Frontal cortex (tissue), 4 donors: ENCODE measurements at places on chromosomes 7 and 10.
A peak's percentile ranks its signal among the peaks of the same experiment; 100 is the strongest.

DNA sequence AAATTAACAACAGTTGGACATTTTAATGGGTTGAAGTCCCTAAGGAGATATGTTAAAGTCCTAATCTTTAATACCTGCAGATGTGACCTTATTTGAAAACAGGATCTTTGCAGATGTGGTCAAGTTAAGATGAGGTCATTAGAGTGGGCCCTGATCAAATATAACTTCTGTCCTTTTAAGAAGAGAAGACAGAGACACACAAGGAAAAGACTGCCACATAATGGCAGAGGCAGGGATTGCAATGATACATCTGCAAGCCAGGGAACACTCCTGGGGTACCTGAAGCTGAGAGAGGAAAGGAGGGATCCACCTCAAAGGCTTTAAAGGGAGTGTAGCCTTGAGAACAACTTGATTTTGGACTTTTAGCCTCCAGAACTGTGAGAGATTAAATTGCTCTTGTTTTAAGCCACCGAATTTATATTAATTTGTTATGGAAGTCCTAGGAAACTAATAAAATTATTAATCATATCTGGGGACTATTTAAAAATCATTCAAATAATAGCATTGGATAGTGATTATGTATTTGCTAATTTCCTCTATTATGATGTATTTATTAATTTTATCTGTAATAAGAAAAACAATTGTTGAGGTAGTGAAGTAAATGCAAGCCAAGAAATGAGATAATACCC lies 700.0 kb upstream of the PCDH15 start:
- DNase-seq: no peak

DNA sequence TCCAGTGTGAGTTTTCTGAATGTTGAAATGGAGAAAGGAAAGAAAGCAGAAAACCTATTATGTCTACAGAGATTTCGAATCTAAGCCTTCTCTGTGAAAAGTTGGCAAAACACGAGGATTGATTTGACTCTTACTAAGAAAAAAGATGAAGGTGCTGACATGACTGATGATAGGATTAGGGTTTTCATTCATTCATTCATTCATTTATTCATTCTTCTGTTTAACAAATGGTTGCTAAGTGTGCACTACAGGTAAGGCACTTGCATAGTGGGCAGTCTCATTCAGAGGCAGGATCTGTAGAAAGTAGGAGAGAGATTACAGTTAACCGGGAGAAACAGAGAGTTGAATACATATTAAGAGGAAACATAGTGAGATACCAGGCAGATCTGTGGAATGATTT lies 137.1 kb downstream of the ZNF365 start:
- no peak for DNase-seq

GRCh38 chr7:31553661-31554081 lies 39.8 kb downstream of the ITPRID1 start:
- no peak for DNase-seq

- no peak for DNase-seq
These were observed 5.6 kb downstream of the SUFU start for GRCh38 chr10:102509387-102509786.

GRCh38 chr10:98399784-98400183 lies 15.2 kb downstream of the PYROXD2 start:
- no peak for DNase-seq

- no peak for DNase-seq
These were observed 61.9 kb upstream of the WAC start for GRCh38 chr10:28470873-28471651.

GRCh38 chr7:128777156-128778123 lies 1.8 kb upstream of the OPN1SW start:
- DNase-seq: no peak

GRCh38 chr10:132740588-132740987 lies 45.4 kb downstream of the NKX6-2 start:
- no peak for DNase-seq

DNA sequence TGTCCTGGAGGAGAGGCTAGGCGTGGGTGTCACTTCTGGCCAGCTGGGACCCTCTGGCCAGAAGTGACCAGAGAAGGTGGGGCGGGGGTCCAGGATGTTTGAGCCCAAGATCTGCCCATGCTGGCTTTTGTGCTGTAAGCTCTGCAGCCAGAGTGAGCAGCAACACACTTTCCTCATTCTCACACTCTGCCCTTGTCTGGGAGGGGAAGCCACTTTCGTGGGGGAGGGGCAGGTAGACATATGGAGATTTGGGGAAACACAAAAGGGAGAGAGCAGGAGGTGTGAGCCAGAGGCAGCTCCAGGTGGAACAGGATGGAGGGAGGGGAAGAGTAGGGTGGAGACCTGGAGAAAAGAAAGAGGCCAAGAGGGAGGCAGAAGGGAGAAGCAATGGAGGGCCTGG lies 31.5 kb upstream of the ADCYAP1R1 start:
- DNase-seq: no peak

GRCh38 chr10:5045095-5045494 lies 41.4 kb upstream of the AKR1C2 start:
- DNase-seq: no peak

DNA sequence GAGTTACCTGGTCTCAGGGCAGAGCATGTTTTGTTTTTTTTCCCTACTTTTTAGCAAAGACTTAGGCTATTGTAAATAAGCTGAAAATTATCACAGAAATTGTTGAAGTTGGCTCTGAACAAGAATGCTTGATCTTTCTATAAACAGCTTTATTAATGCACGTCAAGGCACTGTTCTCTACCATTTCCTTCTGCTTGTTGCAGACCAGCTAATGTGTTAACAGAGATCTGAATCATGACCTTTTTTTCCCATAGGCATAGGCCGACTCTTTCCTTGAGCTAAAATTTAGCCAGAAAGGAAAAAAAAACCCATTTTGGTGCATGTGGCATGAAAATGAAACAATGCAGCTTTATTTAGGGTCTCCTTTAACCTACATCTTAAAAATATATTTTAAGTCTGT lies 248.5 kb downstream of the SDK1 start:
- DNase-seq: no peak

GRCh38 chr10:66809402-66809801 lies 116.4 kb upstream of the LRRTM3 start:
- DNase-seq: no peak

- DNase-seq: no peak
These were observed 76.0 kb downstream of the PCGF5 start for GRCh38 chr10:91296471-91296870.

DNA sequence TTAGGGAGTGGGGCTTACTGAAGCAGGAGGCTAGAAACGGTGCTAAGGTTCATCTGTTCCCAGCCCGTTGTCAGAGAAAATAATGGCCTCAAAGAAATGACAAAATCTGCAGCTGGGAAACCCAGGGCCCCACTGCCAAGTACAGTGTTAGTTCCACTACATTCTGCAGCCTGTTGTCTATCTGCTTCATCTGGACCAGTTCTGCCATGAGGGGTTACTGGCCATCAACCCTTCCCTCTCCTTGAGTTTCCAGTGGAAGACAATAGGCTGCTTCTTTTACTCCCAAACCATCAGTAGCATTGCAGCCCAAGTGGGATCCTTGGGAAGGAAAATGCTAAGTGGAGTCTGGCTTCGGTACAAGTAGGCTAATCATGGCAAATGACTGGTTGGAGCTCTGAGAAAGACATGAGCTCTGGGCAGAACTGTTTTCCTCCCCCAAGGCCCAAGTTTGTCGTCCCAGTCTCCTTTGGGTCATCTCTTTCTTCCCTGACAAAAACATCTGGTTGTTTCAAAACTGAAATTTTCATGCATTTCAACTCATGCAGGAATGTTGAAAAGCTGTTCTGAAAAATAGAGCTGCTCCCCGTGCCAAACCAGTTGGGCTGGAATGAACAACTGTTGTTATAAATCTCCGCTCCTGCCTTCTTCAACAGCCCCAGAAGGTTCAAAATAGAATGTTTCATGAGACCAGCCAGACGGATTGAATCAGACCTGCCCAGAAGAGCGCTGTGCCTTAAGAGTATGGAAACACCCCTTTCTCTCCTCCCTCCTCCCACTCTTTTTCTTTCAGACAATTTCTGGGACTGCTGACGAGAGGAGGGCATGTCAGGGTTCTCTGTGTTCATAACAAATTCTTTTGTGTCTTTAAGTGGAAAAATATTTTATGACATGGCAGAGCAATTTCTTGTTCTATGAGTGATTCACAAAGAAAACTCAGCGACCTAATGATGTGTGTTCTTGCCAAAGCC lies 116.6 kb downstream of the RAB18 start:
- peak; percentile 9 for DNase-seq

- no peak for DNase-seq
These were observed 25.6 kb upstream of the IL15RA start for GRCh38 chr10:6002809-6003510.

DNA sequence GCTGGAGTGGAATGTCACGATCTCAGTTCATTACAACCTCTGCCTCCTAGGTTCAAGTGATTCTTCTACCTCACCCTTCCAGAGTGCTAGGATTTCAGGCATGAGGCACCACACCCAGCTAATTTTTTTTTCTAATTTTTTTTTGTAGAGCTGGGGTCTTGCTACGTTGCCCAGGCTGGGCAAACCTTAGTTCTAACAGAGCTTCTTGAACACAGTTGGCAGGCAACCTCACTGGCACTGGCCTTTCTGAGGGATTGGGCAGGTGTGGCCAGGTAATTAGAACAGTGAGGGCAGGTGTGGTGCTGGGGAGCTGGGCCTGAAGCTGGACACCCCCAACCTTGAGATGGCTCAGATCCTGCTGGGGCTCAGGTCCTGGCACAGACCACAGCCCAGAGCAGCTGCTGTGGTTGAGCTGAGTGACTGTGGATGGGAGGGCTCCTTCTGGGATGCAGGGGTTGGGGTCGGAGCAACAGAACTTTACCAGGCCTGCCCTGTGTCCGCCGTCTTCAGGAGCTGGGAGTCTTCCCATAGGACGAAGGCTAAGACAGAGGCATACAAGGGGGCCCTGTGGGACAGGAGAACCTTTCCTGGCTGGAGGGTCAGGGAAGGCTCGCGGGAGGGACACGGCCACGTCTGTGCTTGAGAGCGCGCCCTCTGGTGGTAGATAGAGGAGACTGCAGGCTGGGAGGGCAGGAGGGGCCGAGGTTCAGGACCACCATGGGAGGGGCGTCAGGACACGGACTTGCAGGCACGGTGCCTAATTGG lies 48.2 kb downstream of the COL26A1 start:
- peak; percentile 39 for DNase-seq

- DNase-seq: no peak
These were observed 144.3 kb downstream of the TCERG1L start for GRCh38 chr10:131167036-131167860.

DNA sequence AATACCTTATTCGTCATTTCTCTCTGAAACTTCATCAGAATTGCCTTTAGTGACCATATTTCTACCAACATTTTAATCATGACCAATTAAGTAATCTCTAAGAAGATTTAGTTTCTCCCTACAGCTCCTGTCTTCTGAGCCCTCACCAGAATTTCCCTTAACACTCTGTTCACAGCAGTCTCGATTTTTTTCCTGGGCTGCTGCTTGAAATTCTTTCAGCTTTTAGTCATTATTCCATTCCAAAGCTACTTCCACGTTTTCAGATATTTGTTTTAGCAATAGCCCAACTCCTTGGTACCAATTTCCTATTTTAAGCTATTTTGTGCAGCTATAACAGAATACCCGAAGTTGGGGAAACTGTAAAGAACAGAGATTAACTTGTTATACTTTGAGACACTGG lies 192.4 kb upstream of the DKK1 start:
- DNase-seq: no peak

DNA sequence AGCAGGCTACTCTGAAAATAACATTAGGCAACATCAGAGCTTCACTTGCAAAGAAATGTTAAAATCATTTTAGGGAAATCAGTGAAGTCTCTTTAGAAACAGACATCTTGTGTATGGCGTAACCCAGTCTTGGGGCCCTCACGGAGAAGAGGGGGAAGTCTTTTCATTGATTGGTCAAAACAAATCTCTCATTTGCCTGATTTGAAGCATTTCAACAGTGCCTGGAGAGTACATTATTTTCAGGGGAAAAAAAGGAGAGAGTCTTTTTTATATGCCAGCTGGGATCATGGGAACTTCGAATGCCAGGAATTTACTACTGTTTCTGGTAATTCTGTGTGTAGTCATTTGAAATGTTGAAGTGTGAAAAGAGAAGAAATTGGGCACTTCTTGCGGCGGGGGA lies 471.4 kb downstream of the PLXDC2 start:
- no peak for DNase-seq

GRCh38 chr10:3511483-3511882 lies 273.5 kb downstream of the KLF6 start:
- DNase-seq: no peak

- DNase-seq: no peak
These were observed 10.6 kb downstream of the SLC25A16 start for GRCh38 chr10:68516766-68517165.

- no peak for DNase-seq
These were observed 30.8 kb downstream of the LSMEM1 start for GRCh38 chr7:112511451-112512202.

DNA sequence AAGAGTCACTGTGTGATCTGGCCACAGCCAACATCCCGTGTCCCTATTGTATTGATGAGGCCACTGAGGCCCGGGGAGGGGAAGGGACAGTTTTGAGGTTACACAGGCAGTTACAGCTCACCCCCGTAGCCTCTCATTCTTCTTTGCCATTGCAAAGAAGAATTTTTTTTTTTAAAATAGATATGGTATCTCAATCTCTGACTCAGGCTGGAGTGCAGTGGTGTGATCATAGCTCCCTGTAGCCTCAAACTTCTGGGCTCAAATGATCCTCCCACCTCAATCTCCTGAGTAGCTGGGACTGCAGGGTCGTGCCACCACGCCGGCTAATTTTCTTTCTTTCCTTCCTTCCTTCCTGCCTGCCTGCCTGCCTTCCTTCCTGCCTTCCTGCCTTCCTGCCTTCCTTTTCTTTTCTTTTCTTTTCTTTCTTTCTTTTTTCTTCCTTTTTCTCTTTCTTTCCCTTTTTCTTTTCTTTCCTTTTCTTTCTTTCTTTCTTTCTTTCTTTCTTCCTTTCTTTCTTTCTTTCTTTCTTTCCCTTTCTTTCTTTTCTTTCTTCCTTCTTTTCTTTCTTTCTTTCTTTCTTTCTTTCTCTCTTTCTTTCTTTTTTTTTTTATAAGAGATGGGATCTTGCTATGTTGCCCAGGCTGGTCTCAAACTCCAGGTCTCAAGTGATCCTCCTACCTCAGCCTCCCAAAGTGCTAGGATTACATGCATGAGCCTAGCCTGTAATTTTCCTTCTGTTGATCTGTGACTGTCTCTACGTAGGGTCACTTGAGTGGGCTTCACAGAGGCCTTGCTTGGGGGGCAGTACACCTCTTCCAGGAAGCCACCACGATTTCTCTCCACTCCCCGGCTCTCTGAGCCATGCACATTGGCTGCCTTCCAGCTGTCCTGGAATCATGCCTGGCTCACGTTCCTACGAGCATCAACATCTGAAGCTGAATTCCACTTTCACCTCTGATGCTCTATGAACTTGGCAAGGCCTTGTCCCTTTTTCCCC lies 31.3 kb downstream of the TMEM270 start:
- DNase-seq: no peak

DNA sequence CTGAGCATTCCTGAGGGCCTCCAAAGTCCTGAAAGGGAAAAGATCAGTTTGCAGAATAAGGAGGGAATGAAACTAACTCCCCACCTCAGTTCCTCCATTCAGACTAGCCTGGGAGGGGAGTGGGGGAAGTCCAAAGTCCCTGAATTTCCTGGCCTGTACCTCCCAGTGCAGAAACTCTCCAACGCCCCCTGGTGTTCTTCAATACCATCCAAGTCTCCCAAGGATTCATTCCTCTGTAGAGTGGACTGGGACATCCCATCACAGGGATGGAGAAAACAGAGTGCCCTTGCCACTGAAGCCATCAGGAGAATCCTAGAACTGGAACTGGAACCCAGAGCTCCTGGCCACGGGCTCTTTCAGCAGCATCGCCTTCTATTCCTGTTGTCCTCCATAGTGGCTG lies 1.6 kb upstream of the COL13A1 start:
- DNase-seq: peak; percentile 34
